ENCODE measurements at places on chromosomes 7 and 10. TPM values are rescaled to one million over a fixed set of nuclear protein-coding genes. Genes with fewer than 3 reads are reported as not detected.

The THAP5 gene
- total RNA-seq, result 33.1 TPM

The BLNK gene
- total RNA-seq, result not detected

The LIPK gene
- not detected for total RNA-seq

The PDK4 gene
- total RNA-seq, result not detected

The C10orf105 gene
- 0.61 TPM for total RNA-seq

The TEX36 gene
- total RNA-seq, result not detected

The IMPDH1 gene
- total RNA-seq, result 92.4 TPM

The HOXA6 gene
- not detected for total RNA-seq

The DLG5 gene
- total RNA-seq, result 7.6 TPM

The CRHR2 gene
- total RNA-seq, result not detected

The ADRA2A gene
- total RNA-seq, result not detected

The PLCE1 gene
- 0.02 TPM for total RNA-seq

The TAC1 gene
- not detected for total RNA-seq

The DNAJB6 gene
- total RNA-seq, result 88.5 TPM

The ACHE gene
- total RNA-seq, result not detected

The SUFU gene
- total RNA-seq, result 14.2 TPM

The TBRG4 gene
- 119 TPM for total RNA-seq

The PPP1R9A gene
- total RNA-seq, result not detected

The SPDYE9 gene
- not detected for total RNA-seq

The AKR1E2 gene
- 10.7 TPM for total RNA-seq

The IL6 gene
- 0.66 TPM for total RNA-seq

The TLX1 gene
- total RNA-seq, result not detected

The ZNF679 gene
- not detected for total RNA-seq

The TRPV6 gene
- not detected for total RNA-seq

The MRLN gene
- not detected for total RNA-seq

The UNC5B gene
- not detected for total RNA-seq

The THSD7A gene
- not detected for total RNA-seq

The CYP3A4 gene
- total RNA-seq, result not detected

The OR2A12 gene
- total RNA-seq, result not detected

The NXPH1 gene
- total RNA-seq, result not detected

The PCGF5 gene
- total RNA-seq, result 42.3 TPM

The LRRD1 gene
- not detected for total RNA-seq

The CDK1 gene
- total RNA-seq, result 118 TPM

The NME8 gene
- not detected for total RNA-seq

The PAX2 gene
- not detected for total RNA-seq

The ZNF365 gene
- not detected for total RNA-seq

The C10orf62 gene
- total RNA-seq, result not detected

The PLXDC2 gene
- not detected for total RNA-seq

The ZNF438 gene
- 3.9 TPM for total RNA-seq

The SCART1 gene
- 1.8 TPM for total RNA-seq

Measured in T-helper 2 cell treated with Interferon-gamma antibody and Interleukin-4, amounts not matched to agents 100 ng/mL and 5 ng/mL, for 36 hours (primary cell).